ENCODE measurements at places on chromosomes 5 and 9.

- no peak for DNase-seq
Measured at GRCh38 chr5:176731506-176732160, 78.7 kb upstream of the UNC5A start.

DNA sequence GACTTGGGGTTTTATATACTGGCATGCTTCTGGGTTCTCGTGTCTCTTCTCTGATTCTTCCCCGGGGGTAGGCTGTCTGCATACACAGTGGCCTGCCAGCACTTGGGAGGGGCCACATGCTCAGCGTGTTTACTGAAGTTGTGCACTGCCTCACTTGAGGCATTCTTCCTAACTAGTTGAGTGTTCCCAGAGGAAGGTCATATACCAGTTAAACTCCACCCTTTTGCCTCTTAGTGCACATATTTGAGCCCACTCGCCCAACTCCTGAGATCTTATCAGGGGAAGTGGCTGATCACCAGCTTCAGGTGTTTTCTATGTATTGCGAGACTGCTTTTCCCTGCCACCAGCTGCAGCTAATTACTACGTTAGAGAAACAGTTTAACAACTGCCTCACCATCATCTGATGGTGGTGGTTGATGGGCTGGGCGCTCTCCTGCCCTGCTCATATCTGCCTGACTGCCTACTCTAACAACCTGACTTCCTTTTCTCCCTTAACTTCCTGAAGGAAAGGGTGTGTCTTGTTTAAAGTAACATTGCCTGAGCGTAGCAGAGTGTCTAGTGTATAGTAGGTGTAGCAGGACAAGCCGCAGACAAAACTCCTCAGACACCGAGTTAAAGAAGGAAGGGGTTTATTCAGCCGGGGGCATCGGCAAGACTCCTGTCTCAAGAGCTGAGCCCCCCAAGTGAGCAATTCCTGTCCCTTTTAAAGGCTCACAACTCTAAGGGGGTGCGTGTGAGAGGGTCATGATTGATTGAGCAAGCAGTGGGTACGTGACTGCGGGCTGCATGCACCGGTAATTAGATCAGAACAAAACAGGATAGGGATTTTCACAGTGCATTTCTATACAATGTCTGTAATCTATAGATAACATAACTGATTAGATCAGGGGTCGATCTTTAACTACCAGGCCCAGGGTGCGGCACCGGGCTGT is 60.1 kb upstream of the CLINT1 start:
- DNase-seq: no peak

DNA sequence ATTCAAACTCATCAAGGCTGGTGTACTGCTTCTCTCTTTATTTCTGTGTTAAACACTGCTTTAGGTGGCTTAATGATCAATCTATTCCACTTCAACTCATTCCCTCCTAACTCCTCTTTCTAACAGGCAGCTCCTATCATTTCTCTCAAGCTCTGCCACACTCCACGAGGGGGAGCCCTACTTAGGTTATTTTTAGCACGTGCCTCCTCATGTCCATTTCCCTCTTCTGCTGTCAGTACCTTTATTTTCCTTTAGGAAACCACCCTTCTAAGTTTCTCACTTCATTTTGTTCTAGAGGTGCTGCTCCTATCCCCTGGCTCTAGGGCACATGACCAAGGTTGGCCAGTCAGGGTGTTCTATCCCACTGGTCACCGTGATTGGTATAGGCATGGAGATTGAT is 6.7 kb upstream of the BRINP1 start:
- no peak for DNase-seq

GRCh38 chr5:135225856-135226560 is 173.0 kb downstream of the MACROH2A1 start:
- no peak for DNase-seq

DNA sequence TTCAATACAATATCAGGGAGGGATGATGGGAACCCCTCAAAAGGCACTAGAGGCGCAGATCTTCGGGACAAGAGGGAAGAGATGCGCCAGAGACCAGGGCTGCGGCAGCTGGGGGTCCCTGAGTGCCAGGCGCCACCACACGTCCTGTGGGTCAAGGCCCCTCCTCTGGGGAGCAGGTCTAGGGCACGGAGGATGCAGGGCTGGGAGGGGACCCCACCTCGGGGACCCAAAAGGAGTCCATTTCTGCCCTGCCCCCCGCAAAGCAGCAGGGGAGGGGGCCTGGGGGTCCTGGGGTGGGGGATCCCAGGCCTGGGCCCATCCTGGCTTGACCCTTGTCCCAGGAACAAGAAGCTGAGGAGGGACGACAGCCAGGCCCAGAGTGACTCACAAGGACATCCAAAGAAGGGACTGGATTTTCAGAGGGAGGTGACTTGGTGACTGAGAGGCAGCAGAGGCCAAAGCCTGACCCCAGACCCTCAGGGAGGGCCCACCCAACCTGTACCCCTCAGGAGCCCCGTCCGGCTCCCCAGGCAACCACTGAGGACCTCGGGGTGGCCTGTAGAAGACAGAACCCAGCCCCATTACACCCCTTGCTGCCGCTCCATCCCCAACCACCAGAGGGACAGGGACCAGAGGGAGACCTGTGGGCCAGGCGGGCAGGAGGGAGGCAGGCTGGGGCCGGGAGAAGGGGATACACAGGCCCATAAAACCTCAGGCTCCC is 54.2 kb downstream of the LRSAM1 start:
- DNase-seq: no peak

GRCh38 chr9:104780796-104781395 is 17.0 kb downstream of the NIPSNAP3B start:
- DNase-seq: no peak
